ENCODE measurements at places on chromosomes 5 and 9.

GRCh38 chr5:128842241-128842640, 123.0 kb upstream of the SLC27A6 start:
- DNase-seq, result no peak

- DNase-seq, result no peak
Measured at GRCh38 chr5:104178829-104179456, 616.4 kb upstream of the NUDT12 start.

- DNase-seq, result no peak
Measured at GRCh38 chr5:177311392-177311722, 341 bp downstream of the MXD3 start.

GRCh38 chr5:65190328-65191053, 291.2 kb downstream of the ADAMTS6 start:
- DNase-seq, result no peak

DNA sequence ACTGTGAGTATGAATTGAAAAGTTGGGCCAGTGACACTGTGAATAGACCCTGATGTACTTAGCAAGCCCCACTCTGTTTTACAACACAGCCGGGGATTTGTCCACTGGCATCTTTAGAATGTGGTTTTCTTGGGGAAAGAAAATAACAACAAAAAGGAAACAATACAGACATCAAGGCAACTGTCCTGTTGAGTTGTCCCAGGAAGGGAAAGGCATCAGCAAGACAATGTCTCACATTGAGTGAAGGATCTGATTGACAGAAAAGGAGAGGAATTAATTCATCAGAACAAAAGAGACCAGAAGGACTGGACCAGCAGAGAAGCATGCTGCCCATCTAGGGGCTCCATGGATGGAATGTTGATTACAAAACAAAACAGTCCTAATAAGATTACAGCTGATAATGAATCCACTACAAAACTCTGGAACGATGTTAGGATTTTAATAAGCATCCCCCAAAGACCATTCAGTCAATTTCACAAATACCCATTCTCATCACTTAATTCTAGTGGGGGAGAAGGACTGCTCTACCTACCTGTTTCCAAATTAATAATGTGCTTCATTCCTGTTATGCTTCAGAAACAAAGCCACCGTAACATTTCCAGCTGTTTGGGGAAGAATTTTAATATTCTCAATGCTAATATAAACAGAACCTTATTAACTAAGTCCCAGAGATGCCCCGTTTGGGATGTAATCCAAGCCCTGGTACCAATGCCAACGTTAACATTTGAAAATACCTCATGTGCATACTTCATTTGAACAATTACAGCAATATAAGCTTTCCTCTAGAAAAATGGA, 298.0 kb downstream of the SPOCK1 start:
- no peak for DNase-seq

DNA sequence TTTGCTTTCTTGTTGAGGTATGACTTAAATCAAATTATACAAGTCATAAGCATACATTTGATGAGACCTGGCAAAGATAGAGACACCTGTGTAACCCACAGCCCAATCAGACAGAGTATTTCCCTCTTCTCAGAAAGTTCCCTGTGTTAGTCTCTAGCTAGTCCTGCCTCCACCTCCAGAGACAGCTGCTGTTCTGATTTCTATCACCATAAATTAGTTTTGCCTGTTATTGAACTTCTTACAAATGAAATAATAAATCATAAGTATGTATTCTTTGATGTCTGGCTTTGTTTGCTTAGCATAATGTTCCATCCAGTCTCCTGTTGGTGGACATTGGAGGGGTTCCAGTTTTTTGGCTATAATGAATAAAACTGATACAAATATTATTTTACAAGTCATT, 194.5 kb downstream of the ICE1 start:
- no peak for DNase-seq

GRCh38 chr5:132799392-132799791, 13.7 kb upstream of the SOWAHA start:
- DNase-seq, result no peak

DNA sequence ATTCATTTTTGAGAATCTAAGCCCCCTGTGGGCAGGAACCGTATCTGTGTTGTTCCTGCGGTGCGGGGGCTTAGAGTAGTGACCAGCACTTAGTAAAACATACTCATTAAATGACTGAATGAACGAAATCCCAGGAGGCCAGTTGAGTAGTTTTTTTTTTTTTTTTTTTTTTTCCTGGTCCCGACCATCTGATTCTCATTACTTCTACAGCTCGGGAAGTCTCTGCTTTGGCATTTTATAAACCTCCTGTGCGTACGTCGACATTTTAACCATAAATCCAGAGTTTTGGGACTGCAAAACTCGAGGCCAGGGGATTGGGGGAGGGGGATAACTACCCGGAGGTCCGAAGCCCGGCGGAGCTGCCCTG, 31.5 kb upstream of the SPRY4 start:
- DNase-seq, result no peak

DNA sequence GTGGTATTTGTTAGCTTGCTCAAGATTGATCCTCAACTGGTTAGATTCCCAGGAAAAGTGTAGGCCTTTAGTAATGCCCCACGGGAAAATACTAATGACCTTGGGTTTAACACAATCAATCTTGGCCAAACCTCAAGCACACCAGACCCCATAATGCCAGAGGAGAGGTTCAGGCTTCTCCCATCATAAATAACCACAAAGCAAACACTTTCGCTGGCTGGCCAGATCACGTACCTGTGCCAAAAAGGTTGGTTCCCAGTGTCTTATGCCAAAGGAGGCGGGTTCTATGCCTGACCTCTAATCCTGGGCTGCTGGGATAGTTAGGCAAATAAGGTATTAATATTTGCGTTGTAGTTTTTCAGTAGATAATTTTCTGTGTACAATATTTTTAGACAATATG, 379.2 kb upstream of the CDH18 start:
- DNase-seq, result no peak
